ENCODE measurements at places on chromosomes 6 and 20.

DNA sequence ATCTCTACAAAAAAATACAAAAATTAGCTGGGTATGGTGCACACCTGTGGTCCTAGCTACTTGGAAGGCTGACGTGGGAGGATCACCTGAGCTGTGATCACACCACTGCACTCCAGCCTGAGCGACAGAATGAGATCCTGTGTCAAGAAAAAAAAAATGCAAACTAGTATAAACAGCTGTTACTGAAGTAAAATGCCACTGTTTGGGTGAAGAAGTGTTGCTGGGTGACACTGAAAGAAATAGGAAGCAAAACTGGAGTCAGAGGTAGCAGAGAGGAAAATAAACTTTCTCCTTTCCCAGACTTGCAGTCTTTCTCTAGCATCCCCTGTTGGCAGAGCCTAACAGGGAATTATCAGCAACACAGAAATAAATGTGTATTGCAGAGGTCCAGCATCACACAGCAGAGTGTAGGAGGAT lies 241.2 kb upstream of the PREP start:
- no peak for DNase-seq

GRCh38 chr6:82693094-82693493 lies 329.5 kb downstream of the TPBG start:
- DNase-seq: no peak

DNA sequence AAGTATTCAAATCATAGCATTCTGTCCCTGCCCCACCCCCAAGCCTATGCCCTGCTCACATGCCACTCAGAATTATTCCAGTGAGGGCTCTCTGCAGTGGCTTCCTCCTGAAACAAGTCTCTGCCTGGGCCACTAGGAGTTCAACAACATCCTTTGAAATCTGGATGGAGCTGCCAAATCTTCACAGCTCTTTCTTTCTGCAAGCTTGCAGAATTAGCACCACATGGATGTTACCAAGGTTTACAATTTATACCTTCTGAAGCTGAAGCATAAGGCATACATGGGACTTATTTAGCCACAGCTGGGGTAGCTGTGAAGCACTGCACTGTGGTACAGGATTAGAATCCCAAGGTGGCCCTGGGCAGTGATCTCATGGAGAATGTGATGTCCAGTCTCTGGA lies 577.5 kb downstream of the CD109 start:
- no peak for DNase-seq

GRCh38 chr20:3434232-3434631 lies 26.8 kb upstream of the DNAAF9 start:
- no peak for DNase-seq

DNA sequence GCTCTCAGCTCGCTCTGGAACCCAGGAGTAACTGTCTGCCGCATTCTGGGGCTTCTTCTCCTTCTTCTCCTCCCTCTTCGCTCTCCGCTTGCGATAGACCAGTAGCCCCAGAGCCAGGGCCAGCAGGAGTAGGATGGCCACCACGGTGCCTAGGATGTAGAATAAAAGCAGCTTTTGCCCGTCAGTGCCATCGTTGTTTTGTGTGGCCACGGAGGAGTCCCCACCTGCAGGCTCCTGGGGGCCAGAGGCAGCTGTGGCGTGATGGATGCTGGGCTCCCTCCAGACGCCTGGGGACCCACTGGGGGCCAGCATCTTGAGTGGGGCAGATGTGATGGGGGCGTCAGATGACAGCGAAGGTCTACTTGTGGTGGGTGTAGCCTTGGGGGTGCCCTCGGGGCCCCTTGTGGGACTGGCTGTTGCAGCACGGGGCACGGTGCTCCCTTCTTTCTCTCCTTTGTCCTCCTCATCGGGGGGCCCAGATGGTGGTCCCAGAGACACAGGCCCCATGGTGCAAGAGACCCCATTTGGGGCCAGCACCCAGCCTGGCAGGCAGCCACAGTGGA lies 1.8 kb downstream of the CD93 start:
- DNase-seq: no peak

DNA sequence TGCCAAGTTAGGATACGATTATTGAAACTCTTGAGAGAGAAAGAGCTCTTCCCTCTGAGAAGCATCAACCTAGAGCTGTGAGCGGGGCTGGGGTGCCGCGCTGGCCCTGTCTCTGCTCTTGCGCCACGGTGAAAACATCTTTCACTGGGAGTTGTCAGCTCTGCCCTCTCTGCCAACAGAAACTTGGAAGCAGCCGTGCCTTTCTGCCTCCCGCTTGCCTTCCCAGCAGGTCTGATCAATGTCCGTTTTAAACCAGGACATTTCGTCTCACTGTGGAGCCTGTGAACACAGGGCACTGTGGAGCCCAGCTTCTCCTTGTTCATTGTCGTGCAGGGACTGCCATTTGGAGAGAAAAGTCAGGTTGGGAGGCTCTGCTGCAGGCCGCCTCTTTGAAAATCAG lies 249.2 kb upstream of the PMEPA1 start:
- DNase-seq: no peak

All from amygdala (tissue), 56 donors.